ENCODE measurements at places on chromosomes 3 and 15. TPM values are rescaled to one million over a fixed set of nuclear protein-coding genes. Genes with fewer than 3 reads are reported as not detected.

The PDE12 gene
- total RNA-seq, result 28.9 TPM

The RNF13 gene
- 143 TPM for total RNA-seq

The CPB1 gene
- 1.1 TPM for total RNA-seq

- no peaks in the 10 kb centered on the region for H3K27me3 ChIP-seq
- no peak for DNase-seq
- no peak overlapping the region for H3K4me3 ChIP-seq
- H3K27ac ChIP-seq, result no peak overlapping the region
- no peaks in the 10 kb centered on the region for H3K36me3 ChIP-seq
- no peaks in the 10 kb centered on the region for H3K4me1 ChIP-seq
Observed at GRCh38 chr3:117919621-117920020, 1115.0 kb downstream of the IGSF11 start.

- peaks cover 36% of the 10 kb centered on the region for H3K4me1 ChIP-seq
- H3K27me3 ChIP-seq, result no peaks in the 10 kb centered on the region
- peak; percentile 29 for DNase-seq
- H3K4me3 ChIP-seq, result no peak overlapping the region
- H3K36me3 ChIP-seq, result no peaks in the 10 kb centered on the region
Observed at GRCh38 chr3:177574222-177574856, 377.1 kb upstream of the TBL1XR1 start.

- no peak overlapping the region for H3K27ac ChIP-seq
- no peak overlapping the region for H3K4me3 ChIP-seq
- H3K36me3 ChIP-seq, result no peaks in the 10 kb centered on the region
- H3K4me1 ChIP-seq, result no peaks in the 10 kb centered on the region
Observed at GRCh38 chr15:36643551-36643950, 64.1 kb downstream of the CDIN1 start.

DNA sequence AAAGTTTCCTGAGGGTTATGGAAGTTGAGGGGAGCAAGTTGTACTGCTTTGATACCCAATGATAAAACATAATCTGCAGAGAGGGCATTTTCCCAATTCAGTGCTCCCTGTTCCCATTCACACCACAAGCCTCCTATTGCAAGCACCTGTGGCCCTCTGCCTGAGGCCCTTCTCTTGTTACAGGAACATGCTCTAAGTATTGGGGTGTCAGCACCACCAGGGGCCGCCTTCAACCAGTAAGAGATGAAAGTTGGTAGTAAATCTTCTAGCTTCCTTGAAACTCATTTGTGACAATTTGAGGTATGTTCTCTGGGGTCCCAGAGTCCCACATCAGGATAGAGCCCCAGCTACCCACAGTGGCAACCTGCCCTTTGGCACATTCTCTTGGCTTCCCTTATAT, 265.4 kb upstream of the ARHGEF26 start:
- H3K4me3 ChIP-seq, result no peak overlapping the region
- no peaks in the 10 kb centered on the region for H3K27me3 ChIP-seq
- no peak for DNase-seq
- H3K36me3 ChIP-seq, result no peaks in the 10 kb centered on the region
- no peak overlapping the region for H3K27ac ChIP-seq
- no peaks in the 10 kb centered on the region for H3K4me1 ChIP-seq

Measured in thyroid gland (tissue), 4 donors.